Right ventricle myocardium inferior (tissue), 1 donor: ENCODE measurements at places on chromosomes 12 and 14. TPM values are rescaled to one million over a fixed set of nuclear protein-coding genes. Genes with fewer than 3 reads are reported as not detected.

DNA sequence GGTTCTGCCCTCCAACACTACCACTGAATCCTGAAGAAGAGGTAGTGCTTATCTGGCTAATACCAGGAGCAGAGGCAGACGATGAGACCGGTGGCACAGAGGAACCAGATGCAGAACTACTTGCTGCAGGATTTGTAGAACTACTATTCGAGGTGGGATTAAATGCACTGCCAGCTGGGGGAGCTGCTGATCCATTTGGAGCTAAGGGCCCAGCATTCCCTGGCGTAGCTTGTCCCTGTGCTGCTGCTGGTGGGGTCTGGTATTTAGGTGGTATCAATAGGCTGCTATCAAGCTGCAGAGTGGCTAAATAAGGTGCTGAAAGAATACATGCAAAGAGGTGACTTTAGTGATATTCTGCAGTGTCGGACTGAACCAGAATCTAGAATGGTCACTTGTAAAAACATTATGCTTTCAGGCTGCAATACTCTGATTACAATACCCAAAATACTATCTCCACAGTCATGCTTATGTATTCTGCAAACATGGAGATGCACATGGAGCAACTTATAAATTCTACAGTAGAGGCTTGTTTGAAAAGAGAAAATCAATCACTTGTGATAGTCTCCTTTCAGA is 294.2 kb downstream of the MED13L start:
- DNase-seq = no peak

GRCh38 chr12:58253663-58254062 is 312.3 kb downstream of the ATP23 start:
- no peak for DNase-seq

PYGL gene
- 9.8 TPM for total RNA-seq

GRCh38 chr12:92737855-92738850 is 35.4 kb downstream of the PLEKHG7 start:
- no peak for DNase-seq

GRCh38 chr12:116435984-116436383 is 123.2 kb upstream of the MAP1LC3B2 start:
- no peak for DNase-seq

GRCh38 chr12:111409403-111409779 is 3.7 kb downstream of the SH2B3 start:
- no peak for DNase-seq

DIABLO gene
- total RNA-seq = 28.2 TPM

DNA sequence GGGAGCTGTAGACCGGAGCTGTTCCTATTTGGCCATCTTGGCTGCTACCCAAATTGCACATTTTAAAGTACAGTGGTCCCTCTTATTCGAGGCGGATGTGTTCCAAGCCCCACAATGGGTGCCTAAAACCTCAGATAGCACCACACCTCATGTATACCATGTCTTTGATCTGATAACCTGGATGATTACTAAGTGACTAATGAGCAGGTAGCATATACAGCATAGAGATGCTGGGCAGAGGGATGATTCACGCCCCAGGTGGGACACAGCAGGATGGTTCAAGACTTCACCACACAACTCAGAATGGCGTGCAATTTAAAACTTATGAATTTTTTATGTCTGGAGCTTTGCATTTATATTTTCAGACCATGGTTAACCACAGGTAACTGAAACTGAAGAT is 255.0 kb downstream of the AKAP6 start:
- DNase-seq = no peak

KRT72 gene
- total RNA-seq = not detected

DNA sequence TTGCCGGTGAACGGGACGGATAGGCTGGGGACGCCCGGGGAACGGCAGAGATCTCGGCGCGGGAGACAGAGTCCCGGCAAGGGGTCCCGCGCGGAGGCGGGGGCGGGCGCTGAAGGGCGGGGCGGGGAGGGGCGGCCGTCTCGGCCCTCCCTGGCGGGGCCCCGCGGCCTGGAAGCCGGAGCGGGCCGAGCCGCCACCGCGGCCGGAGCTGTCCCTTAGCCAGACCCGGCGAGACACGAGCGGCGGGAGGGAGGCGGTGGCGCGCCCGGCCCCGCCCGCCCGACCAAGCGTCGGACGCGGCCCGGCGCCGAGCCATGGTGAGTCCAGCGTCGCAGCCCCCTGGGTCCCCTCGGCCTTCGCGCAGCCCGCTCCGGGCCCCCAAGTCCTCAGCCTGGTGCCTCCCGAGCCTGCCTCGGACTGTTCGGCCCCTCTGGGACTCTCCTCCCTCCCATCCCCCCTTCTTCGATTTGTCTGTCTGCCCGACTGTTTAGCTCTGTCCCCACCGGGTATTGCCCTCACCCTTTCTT is at the start of gene ARHGEF40:
Gene ARHGEF40 (plus strand): TSS at position 222 of the 527 bp plus-strand sequence. CDS start 93 bp downstream, at position 315.
- DNase-seq = peak; percentile 87
